ENCODE measurements at places on chromosomes 7 and 10.

- no peak for DNase-seq
These were observed 65.0 kb downstream of the GRM8 start for GRCh38 chr7:127187740-127188139.

GRCh38 chr7:15015545-15016314 lies 113.2 kb upstream of the DGKB start:
- DNase-seq: peak; percentile 73

GRCh38 chr7:90856351-90857070 lies 260.4 kb downstream of the CDK14 start:
- DNase-seq: no peak

DNA sequence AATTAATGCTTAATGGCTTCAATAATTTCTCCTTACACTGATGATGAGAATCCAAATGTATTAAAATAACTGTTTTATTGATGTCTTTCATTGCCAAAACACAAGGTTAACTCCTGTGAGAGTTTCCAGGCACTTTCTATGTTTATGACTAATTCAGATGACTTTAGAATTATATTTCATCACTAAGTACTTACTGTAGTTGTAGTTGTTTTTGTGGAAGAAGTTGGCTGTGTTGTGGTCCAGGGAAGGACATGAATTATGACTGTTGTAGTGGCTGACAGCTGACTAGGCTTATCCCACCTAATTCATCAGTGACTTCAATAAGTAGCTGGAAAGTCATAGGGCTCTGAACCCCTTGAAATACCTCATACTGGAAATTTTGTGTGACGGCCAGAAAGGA lies 254.8 kb downstream of the HGF start:
- DNase-seq: no peak

- DNase-seq: no peak
These were observed 65.2 kb downstream of the ELFN1 start for GRCh38 chr7:1735262-1735661.

- no peak for DNase-seq
These were observed 303.3 kb upstream of the CDC14C start for GRCh38 chr7:48621076-48621475.

DNA sequence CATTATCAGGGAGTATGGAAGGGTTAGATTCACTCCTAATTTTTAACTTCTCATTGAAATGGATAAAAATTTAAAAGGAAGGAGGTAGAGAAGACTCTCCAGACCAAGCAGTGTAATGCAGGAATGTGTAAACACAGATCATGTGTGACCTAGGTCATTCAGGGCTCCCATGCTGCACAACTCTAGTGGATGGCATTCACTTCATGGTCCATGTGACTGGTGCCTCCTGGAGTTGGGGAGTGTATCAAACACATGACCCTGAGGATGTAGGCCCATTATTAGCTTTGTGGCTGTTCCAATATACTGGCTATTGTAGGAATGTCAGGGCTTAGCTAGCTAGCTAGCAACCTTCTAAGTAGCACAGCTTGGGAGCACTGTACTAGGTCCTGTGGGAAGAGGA lies 109.9 kb downstream of the SLC25A13 start:
- no peak for DNase-seq

- DNase-seq: no peak
These were observed 56.8 kb upstream of the FAM171A1 start for GRCh38 chr10:15427843-15428414.

- DNase-seq: peak; percentile 5
These were observed 218.5 kb downstream of the DNAJB6 start for GRCh38 chr7:157555313-157555712.

GRCh38 chr7:20200361-20200760 lies 16.8 kb downstream of the MACC1 start:
- DNase-seq: no peak

GRCh38 chr10:45468079-45468478 lies 94.1 kb downstream of the ALOX5 start:
- no peak for DNase-seq

DNA sequence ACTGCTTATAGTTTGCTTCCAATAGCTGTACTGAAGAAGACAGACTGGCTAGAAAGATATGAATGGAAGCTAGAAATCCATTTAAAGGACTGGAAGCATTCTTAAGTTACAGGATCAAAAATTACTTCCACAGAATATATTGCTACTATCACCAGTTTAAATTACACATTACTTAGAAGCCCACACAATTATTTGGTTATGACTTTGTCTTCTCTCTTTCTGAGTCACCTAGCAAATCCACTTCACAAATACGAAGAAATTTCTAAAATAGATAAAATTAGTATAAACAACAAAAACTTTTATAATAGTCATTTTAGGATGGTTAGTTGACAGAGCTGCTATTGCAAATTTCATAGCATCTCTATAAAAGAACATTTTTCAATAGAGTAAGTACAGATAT lies 108.1 kb downstream of the SNX13 start:
- no peak for DNase-seq

DNA sequence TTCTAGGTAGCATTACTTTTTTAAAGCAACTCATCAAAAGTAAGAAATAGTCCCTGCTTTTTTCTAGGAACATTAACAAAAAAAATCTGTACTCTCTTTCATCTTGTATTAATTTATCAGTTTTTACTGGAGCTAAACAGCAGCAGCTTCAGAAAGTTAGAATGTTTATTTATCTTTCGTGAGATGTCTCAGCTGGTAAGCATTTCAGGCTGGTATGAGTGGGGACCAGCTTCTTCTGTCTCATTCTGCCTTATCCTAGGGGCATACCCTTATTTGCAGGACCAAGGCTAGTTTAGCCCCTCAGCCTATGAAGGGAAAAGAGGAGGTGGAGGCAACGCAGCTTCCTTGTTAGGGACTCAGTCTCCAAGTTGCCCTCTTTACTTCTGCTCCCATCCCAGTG lies 35.1 kb downstream of the LANCL2 start:
- DNase-seq: no peak

- no peak for DNase-seq
These were observed 60.6 kb upstream of the LAMB1 start for GRCh38 chr7:108063520-108063933.

DNA sequence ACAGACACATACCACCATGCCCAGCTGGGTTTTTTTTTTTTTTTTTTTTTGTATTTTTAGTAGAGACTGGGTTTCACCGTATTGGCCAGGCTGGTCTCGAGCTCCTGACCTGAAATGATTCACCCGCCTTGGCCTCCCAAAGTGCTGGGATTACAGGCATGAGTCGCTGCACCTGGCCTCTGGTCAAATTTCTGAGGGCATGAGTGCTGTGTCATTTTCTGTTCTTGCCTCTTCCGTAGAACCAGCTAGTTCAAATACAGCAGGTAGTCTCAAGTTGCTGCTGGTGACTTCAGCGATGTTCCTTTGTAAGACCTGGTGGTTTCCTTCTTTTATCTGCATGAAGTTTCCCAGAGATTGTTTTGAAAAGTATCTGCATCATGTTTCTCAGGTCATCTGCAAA lies 134.8 kb upstream of the SHH start:
- DNase-seq: no peak

GRCh38 chr10:132826524-132827422 lies 40.8 kb upstream of the NKX6-2 start:
- no peak for DNase-seq

DNA sequence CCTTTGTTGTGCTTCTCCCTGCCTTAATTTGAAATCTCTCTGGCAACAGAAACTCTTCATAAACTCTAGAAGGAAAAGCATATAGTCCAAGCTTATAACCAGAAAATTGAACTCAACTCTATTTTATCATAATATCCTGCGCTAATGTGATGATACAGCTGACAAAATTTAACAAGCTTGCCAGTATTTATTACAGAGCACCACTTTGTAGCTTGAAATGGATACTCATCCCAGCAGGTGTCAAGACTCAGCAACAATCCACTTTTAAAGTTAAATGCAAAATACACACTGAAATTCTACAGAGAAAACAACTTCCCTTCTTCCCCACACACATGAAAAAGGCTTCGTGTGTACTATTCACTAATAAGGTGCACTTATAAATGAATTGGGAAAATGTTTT lies 228.9 kb downstream of the AGMO start:
- no peak for DNase-seq

DNA sequence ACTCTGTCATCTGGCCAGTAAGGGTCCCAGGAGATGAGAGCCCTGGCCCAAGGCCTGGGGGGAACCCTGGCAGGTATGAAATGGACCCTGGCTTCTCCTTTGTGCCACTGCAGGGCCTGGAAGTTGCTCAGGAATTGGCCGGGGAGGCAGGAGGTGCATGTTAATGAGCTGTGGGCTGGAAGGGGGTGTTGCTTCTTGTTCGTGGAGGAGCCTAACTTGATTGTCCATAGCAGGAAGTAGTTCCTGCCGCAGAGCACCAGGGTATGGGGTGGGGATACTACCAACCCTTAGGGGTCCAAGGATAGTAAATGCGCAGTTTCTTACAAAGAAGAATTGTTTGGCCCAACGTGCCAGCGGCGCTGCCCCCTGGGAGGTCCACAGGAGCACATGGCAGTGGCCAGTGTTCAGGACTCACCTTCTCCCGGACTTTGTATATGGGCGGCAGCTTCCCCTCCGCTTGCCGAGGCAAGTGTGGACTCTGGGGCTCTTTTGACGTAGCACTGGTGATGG lies 21.5 kb downstream of the TEX36 start:
- DNase-seq: no peak

DNA sequence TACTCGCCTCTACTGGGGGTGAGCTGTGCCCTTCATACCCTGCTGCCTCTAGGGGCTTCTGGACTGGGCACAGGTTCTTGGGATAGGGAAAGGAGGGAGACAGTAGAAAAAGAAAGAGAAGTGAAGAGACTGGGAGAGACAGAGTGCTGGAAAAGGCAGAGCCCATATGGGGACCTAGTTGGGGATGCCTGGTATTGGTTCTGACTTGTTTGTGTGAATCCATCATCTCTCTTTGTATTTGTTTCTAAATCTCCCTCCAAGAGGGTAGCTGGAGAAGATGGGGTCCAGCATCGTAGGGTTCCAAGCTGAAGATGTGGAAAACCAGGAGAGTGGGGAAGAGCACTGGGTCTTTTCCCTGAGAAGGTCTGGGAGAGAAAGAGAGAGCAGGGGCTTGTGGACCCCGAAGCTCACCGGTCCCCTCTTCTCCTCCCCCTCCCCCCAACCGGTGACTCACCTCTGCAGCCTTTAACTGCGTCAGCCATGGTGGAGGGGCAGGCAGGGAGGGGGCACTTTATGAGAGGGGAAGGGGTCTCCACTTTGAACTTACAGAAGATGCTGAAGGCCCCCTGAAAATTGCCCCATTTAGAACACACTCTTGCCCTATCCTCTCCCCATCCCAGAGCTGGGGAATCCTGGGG lies 3.2 kb upstream of the VGF start:
- DNase-seq: no peak
